OCI-M1 (cell line): ENCODE measurements at places on chromosomes 16 and 17.

- DNase-seq: peak; percentile 83
Measured at GRCh38 chr16:85717393-85718152, 28.8 kb upstream of the GINS2 start.

DNA sequence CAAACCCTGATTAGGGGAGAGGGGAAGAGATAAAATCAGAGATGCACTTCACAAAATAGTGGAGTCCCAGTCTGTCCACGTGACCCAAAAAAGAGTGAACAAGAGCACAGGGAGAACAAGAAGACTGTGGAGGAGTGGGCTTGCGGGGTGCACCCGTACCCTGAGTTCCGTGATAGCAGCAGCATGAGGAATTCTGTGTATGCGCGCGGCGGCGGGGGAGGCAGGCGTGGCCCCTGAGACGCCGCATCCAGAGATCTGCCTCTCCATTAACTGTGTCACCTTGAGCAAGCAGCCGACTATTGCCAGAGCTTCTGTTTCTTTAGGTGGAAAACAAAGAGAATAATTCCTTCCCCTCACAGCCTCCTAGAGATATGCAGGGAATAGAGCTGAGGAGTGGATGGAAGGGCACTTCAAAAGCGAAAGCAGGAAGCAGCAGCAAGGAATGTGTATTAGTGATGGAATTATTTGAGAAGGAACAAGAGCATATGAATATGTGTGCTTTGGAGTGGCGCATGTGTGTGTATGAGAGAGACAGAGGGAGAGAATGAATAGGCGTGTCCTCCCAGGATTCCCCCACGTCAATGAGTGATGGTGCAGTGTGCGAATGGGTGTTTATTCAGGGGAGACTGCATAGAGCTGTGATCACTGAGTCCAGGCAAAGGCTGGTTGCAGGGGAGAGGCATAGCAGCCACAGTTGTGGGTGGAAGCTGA, 10.4 kb upstream of the SOX9 start:
- DNase-seq: no peak

- no peak for DNase-seq
Measured at GRCh38 chr16:15770512-15770911, 86.3 kb downstream of the MYH11 start.

DNA sequence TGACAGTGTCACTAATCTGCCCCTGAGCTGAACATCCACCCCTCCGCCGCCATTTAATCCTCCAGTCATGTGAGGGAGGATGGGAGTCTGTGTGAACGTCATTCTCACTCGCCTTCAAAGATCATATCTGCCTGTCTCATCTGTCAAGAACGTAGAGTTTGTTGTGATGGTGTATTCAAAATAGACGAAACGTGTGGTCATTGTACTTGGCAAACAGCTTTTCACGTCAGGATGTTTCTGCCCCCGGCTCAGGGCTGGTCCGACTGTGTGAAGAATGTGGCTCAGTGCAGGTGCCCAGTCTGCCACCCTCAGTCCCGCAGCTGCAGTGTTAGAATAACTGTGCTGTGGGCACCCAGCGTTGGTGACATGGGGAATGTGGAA, 148.0 kb downstream of the KCNJ12 start:
- peak; percentile 63 for DNase-seq

DNA sequence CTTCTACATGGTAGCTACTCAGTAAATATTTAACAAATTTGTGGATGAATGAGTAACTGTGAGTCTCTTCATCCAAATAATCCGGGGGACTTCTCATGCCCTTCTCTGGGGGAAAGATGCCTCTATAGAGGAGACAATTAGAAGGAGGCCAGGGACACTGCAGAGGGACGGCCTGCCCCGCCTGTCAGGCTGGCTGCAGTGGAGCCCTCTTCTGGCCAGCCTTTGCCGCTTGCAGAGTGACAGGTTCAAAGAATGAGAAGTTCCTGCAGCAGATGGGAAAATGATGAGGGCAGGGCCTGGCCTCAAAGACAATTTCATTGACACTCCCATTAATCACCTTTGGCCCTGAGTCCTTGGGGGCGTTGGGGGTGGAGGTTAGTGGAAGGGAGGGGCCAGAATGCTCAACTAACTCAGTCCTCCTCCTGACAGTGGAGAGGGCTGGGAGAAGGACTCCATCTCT, 339.0 kb downstream of the MAF start:
- peak; percentile 62 for DNase-seq

DNA sequence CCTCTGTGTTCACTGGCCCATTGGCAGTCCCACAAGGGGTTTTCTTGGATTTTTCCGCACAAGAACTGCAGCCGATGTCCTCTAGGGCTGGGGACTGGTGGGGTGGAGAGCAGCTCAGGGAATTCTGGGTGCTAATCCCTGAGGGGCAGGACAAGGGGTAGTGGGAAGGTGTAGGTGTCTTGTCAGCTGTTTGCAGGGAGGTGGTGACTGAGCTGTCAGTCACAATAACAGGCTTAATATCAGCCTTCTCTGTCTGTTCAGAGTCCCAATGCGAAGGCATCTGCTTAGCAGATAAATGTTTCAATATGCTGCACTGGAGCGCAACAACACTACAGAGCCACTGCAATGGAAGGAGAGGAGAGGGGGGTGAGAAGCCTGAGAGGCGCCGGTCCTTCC, 10.1 kb upstream of the DHRS13 start:
- DNase-seq: no peak

- peak; percentile 6 for DNase-seq
Measured at GRCh38 chr17:10843811-10844210, 5.9 kb upstream of the PIRT start.

GRCh38 chr17:29394761-29395160, 4.6 kb downstream of the TAOK1 start:
- DNase-seq: no peak

- DNase-seq: no peak
Measured at GRCh38 chr17:2995377-2995776, 68.0 kb downstream of the OR1D5 start.
